Left ventricle myocardium superior (tissue), 1 donor: ENCODE measurements at places on chromosomes 3 and 15. TPM values are rescaled to one million over a fixed set of nuclear protein-coding genes. Genes with fewer than 3 reads are reported as not detected.

VGLL3 gene
- total RNA-seq: 3.6 TPM

PSMA4 gene
- total RNA-seq: 116 TPM

OXTR gene
- total RNA-seq: 0.20 TPM

COLQ gene
- 0.99 TPM for total RNA-seq

KAT2B gene
- 111 TPM for total RNA-seq

KIF23 gene
- 0.45 TPM for total RNA-seq

SLC9C1 gene
- 2.3 TPM for total RNA-seq

ARNT2 gene
- 4.1 TPM for total RNA-seq

- DNase-seq: no peak
Measured at GRCh38 chr15:40242213-40242599, 3.3 kb downstream of the PAK6 start.

DNA sequence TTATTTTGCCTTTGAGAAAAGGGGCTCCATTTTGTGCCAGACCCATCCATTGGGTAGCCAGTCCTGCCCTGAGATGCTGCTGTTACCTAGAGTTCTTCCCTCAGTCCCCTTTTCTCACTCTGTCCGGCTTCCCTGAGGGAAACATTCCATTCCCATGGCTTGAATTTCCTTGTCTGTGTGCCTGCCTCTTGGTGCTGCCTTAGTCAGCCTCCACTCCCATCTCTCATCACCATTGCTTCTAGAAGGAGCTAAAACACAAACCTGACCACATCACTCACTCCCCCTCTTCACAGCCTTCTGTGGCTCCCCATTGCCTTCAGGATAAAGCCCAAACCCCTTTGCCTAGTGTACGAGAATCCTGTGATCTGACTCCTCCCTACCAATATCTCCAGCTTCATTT, 25.2 kb upstream of the C2CD4B start:
- DNase-seq: no peak

GRCh38 chr15:62822228-62822627, 220.3 kb upstream of the TPM1 start:
- no peak for DNase-seq

DNA sequence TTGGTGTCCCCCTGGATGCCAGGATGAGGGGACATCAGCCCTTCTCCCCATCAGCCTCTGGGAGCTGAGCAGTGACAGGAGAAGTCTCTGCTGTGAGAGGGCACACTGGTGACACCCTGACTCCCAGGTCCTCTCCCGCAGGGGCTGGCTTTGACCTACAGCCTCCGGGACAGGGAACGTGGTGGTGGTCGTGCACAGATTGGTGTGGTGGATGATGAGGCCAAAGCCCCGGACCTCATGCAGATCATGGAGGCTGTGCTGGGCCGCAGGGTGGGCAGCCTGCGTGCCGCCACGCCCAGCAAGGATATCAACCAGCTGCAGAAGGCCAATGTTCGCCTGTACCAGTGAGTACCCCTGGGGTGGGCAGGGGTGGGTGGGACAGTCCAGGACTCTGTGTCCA, 6.8 kb downstream of the VILL start:
- DNase-seq: no peak

GRCh38 chr3:31565288-31565687, 32.6 kb downstream of the STT3B start:
- no peak for DNase-seq

GRCh38 chr3:16927485-16927884, 42.7 kb downstream of the PLCL2 start:
- DNase-seq: no peak

DNA sequence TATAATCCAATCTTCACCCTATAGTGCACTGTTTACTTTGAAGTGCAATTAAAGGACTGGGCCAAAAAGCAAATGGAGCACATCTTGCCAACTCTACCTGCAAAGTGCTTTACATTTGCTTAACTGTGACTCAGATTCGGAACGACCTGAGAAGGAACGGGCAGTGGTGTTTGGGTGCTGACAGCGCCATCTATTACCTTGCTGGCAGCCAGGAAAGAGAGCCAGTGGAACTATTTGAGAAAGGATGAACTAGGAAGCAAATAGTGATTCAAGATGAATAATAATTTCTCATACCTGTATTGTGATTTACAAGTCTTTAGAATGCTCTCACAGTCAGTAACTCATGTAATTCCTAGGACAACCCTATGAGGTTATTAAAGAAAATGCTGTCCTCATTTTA, 312.9 kb downstream of the PDCD6IP start:
- DNase-seq: no peak

DNA sequence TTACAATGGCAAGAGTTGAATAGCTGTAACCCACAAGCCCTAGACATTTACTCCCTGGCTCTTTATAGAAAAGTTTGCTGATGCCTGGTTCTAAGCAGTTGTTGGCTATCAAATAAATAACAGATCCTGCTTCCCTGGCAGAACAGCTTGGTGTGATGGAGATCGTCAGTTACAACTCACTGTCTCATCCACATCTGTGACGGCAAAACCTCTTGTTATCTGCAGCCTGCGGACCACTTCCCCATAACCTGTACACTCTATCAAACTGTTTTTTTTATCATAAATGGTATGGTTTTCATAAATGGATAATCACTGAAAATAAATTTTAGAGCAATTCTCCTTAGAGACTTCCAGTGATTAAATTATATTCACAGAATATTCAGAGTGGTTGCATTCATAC, 14.1 kb downstream of the ZDHHC3 start:
- DNase-seq: no peak

DNA sequence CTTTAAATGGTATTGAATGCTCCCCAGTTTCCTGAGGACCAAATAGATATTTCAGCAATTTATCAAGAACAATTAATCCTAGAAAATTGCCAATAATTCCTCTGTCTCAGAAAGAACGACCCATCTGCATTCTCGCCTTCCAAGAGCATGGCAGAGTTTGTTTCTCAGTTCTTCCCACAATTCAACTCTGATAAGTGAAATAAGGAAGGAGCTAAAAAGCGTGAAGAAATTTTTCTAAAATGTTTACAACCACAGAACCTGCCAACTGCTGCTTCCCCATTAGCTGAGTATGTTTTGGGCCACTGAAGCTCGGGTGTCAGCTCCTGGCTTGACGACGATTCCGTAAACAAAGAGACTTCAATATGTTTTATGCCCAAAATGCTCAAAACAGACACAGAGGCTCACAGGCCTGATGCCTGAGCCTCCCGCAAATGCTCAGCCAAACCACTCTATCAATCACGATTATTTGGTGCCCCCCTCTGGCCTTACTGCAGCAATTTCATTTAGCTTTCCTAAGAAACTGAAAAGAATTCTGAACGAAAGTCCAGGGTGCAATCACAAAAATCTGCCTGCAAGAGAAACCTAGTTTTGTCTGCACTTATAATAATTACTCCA, 259.2 kb upstream of the CCDC54 start:
- no peak for DNase-seq

GRCh38 chr3:23319366-23320312, 116.5 kb downstream of the UBE2E2 start:
- DNase-seq: no peak

DNA sequence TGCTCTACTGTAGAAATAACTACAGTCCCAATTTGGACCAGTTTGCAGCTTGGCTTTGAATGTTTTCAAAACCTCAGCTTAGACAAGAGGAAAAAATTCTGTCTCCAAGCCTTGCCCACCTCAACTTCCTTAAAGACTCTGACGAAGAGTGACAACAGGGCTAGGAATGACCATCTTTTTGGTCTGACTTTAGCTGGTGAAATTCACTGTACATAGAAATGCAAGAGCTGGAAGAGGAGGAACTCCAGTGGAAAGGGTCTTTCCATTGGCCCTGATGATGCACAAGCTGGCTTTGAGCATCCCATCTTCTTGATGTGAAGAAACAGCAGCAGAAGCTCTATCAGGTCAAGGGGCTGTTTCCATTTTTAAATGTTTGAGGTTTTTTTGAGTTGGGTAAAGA, 22.7 kb upstream of the SH3BP5 start:
- DNase-seq: no peak

GRCh38 chr15:64634027-64634426, 141.4 kb downstream of the RBPMS2 start:
- no peak for DNase-seq

DNA sequence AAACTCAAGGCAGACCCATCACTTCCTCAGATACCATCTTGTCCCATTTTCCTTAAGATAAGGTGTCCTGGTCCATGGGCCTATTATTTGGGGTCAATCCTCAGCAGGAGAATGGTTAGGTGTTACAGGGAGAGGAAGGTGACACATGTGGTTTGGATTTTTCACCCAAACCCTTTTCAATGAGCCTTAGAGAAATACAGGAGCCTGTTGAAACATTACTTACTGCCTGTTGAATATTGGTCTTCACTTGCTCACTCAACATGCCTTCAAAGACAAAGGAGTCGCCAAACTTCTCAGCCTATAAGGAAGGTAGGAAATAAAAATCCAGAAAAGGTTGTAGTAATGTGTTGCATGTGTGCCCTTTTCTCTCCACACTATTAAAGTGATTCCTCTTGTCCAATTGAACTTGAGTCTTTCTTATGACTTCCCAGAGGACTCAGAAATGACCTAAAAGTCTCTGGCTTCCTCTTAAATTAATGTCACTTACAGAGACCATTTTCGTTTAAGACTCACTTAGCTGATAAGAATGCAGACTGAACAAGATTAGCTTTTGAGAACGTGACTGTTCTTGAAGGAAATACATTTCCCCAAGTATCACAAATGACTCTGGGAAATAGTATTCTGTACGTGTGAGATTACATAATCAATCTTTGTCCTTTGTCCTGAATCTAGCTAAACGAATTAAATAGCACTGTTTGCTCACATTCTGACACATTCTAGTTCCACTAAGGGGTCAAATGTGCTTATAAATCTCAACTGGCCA, 17.8 kb downstream of the SUMF1 start:
- DNase-seq: no peak

DNA sequence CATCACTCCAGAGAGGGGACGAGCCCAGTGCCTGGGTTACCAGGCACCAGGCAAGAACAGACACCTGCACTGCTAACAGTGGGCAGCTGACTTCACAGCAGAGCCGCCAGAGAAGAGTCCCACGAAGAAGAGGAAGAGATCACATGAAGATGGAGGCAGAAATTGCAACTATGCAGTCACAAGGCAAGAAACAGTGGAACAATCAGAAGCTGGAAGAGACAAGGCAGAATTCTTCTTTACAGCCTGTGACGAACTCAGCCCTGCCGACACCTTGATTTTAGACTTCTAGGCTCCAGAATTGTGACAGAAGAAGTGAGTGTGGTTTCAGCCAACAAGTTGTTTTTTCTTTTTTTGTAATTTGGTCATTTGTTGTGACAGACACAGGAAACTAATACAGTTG, 59.2 kb downstream of the IL12A start:
- no peak for DNase-seq

DNA sequence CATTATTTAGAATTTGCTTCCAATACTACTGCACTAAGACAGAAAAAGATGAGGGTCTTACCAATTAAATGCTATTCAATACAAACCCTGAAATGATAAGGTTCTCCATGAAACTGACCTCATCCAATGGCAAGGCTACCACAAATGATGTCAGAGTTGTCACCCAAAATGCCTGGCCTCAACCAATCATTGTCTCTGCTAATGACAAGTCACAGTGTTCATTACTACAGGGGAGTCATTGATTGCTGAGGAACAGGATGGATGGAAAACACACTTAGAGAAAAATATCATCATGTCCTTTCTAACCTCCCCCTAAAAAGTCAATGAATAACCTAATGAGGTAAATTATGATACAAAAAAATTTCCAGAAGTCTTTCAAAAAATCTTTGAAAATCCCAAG, 91.0 kb downstream of the FOXP1 start:
- DNase-seq: no peak
